Central memory CD4-positive, alpha-beta T cell (primary cell): ENCODE measurements at places on chromosomes 5 and 9.

DNA sequence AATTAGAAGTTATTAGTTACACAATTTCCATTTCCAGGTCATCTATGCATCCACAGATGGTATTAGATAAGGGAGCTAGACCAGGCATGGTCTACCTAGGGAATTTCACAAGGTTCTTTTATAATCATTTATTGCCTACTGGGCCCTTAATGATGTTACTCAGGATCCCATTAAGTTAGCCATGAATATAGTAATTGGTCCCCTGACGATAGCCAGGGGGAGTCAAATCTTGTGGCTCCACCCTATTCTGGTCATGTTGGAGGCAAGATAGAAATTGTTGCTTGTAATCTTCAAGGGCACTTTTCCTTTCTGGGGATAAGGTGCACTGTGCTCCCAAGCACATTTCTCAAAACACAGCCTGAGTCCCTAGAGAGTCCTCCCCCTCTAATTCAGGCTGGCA lies 14.1 kb upstream of the ELL2 start:
- DNase-seq = no peak

DNA sequence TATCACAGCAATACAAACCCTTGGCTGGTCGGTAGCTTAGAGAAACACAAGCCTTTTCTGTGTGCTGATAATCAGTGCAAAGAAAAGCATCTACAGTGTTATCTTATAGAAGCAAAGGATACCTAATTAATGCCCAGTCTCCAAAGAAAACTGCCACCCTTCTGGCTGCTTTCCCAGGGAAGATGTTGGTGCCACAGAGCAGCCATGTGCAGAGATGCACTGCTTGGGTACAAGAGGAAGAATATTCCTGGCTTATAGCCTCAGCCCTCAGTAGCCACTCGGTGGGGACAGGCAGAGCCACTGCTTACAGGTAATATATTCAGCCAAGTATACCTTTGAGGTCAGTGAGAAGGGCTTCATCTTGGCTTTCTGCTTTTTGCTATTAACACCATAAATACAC lies 185.3 kb downstream of the PCSK1 start:
- no peak for DNase-seq

DNA sequence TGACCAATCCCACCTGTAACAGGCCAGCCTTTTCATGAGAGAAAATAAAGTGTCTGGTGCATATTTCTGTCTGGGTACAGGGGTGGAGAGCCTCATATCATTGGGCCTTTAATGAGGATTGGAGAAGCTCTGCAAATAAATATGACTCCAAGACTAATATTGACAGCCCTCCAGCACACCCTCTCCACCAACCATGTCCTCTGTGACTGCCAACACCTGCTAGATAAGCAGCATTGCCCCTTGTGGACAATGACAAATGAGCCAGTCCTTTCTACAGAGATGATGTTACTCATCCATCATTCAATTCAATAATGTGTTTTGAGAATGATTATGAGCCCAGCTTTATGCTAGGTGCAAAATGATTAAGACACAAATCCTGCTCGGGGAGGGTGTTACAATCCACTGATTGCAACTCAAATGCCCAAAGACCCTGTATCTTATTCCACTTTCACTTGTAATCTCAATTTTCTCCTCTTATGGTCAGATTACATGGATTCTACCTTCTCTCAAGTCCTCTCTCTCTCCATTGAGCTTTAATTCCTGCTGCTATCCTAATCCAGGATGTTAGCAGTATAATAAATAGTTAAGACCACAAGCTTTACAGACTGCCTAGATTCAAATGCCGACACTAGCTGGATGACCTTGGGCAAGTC lies 2.1 kb upstream of the GFRA3 start:
- no peak for DNase-seq

DNA sequence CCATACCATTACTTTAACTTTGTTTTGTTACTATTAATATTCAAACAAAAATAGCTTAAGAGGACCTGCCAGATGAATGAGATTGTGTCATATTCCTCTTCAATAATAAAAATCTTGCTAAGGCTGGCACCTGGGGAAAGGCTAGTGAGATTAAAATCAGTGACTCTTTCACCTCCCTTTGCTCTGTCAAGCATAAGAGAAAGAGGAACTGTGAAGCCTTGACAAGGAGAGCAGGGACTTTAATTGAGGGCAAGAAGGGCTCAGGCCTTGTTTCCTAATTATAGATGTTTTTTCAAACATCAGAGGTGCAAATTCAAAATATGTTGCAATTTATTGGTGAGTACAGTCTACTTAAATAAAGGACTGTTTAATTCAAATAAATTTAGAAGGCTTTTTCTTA lies 91.7 kb downstream of the SPATA31D1 start:
- no peak for DNase-seq

GRCh38 chr9:130741831-130742449 lies 48.4 kb downstream of the EXOSC2 start:
- DNase-seq = no peak

GRCh38 chr9:87973730-87974292 lies 522 bp downstream of the CDK20 start:
- DNase-seq = no peak

GRCh38 chr9:111663301-111663823 lies 2.0 kb downstream of the GNG10 start:
- no peak for DNase-seq

GRCh38 chr5:147685993-147686392 lies 96.5 kb downstream of the JAKMIP2 start:
- DNase-seq = no peak

DNA sequence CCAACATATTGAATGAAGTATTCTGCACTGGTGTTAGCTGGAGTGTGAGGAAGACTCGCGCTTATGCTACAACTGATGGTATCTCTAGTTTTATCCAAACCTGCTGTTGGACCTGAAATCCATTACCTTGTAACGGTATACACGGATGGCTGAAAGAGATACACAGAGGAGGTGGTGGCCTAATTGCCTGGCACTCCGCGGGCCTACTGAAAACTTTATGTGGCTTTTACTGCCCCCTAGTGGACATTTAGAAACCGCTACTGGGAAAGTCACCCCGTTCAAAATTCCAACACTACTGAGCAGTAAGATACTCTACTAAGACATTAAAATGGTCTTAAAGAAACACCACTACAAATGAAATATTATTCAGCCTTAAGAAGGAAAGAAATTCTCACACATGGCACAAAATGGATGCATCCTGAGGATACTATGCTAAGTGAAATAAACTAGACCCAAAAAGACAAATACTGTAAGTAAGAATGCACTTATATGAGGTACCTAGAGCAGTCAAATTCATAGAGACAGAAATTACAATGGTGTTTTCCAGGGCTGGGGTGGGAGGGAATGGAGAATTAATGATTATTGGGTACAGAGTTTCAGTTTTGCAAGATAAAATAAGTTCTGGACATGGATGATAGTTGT lies 100.4 kb downstream of the TTLL11 start:
- peak; percentile 22 for DNase-seq

- no peak for DNase-seq
Measured at GRCh38 chr5:20113031-20113715, 125.2 kb upstream of the CDH18 start.

DNA sequence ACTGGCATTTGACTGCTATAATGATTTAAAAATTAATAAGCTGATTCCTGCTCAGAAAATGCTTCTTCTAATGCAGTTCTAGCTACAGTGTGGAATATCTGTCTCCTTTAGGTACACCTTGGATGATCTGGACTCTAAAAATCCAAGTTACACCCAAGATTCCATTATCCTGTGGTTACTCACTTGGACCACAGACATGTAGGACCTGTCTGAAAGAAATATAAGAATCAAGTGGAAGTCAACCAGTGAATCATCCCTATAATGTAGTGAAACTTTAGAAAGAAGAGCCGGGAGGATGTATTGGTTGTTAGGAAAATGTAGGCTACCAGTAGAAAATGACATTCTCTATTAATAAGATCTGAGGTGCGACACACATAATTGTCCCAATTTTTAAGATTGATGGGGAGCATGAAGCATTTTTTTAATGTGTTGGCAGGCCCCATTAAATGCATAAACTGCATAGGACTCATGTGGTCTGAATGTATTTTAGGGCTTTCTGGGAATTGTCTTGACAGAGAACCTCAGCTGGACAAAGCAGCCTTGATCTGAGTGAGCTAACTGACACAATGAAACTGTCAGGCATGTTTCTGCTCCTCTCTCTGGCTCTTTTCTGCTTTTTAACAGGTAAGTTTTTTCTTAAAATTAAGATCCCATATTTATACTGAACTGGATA lies at the start of gene SPINK6:
Gene SPINK6, plus strand, starts transcription at position 512 of the 673 bp plus-strand sequence. Its CDS starts 55 bp downstream, at position 567.
- DNase-seq = no peak

DNA sequence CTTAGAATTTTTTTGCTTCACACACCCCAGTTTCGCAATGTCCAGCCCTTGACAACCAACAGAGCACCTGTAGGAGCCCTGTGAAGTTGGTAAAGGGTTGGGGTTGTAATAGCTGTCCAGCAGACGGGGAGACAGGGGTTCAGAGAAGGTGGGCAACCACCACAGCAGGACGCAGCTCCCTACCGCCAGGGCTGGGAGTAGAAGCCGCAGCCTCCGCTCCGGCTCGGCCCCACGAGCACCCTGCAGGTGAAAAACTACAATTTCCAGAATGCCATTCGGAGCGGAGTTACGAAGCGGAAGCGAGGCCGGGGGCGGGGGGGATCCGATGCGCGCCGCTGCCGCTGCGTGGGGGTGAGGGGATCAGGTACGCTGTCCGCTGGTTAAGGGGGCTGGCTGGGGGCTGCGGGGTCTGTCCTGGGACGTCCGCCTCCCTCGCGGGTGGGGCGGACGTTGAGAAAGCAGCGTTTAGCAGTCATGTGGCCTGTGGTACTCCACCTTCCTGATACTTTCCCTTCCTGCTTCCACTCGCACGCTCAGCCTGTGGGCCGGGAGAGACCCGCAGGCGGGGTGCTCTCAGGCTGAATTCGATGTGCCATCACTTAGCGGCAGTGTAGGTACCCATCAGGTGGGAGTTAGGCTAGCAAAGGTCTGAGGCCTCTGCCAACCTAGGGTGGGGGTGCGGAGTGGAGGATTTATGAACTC lies at the start of gene TRMT10B:
Gene TRMT10B, plus strand, starts transcription at position 317 of the 702 bp plus-strand sequence. CDS start 8,127 bp downstream, outside the sequence.
- peak; percentile 62 for DNase-seq

- DNase-seq = no peak
Measured at GRCh38 chr9:69317081-69317480, 7.9 kb upstream of the ENTREP1 start.

GRCh38 chr5:97501286-97501964 lies 318.4 kb upstream of the RIOK2 start:
- no peak for DNase-seq

DNA sequence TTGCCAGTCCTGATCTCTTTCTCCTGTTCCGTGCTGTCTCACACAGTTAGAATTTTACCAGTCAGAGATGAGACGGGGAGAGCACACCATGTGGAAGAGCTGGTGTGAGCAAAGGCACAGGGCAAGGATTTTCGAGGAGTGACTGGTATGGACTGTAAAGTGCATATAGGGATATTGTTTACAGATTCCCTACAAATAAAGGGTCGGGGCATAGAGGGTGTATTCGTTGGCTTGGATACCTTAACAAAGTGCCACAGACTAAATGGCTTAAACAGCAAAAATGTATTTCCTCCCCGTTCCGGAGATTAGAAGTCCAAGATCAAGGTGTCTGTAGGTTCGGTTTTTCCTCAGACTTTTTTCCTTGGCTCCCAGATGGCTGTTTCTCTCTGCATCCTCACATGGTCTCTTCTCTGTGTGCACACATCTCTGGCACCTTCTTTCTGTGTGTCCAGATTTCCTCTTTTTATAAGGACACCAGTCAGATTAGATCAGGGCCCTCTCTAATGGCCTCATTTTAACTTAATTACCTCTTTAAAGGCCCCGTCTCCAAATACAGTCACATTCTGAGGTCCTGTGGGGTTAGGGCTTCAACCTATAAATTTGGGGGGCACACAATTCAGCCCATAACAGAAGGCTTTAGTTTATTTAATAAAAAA lies 23.4 kb downstream of the CYFIP2 start:
- DNase-seq = no peak

- no peak for DNase-seq
Measured at GRCh38 chr9:85079349-85079748, 409.8 kb downstream of the NTRK2 start.

- DNase-seq = no peak
Measured at GRCh38 chr5:149645725-149646124, 64.4 kb downstream of the ARHGEF37 start.

GRCh38 chr5:172713113-172713808 lies 57.7 kb downstream of the DUSP1 start:
- peak; percentile 58 for DNase-seq

- DNase-seq = no peak
Measured at GRCh38 chr5:3098821-3099220, 347.3 kb upstream of the IRX2 start.

DNA sequence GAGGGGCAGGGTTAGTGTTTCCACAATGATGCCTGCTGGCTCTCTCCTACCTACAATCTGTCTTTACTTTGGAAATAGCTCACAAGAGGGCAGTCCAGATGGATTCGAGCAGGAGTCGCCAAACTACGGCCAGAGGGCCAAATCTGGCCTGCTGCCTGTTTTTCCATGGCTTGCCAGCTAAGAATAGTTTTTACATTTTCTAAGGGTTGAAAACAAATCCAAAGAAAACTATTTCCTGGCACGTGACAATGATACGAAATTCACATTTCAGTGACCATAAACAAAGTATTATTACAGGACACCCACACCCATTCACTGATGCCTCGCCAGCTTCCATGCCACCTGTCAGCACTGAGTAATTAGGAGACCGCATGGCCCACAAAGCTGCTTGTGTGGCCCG lies 162.9 kb upstream of the WWC1 start:
- DNase-seq = no peak

- DNase-seq = no peak
Measured at GRCh38 chr5:155106221-155106620, 92.7 kb downstream of the KIF4B start.

DNA sequence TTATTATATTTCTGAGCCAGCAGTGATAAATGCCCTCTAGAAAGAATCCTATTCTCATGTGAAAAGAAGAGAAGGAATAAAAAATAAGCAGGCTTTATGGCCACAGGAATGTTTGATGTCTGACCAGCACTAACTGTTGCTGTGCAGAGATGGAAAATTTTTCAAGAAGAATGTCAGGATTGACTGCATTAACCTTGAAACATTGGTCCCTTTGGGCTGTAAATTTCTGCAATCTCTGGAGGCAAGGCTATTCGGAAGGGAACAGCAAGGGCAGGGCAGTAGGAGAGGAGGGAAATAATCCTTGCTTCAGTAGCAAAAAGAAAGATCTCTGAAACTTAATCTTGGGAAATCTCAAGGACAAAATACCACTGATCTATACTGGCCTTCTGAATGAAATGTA lies 415.2 kb downstream of the DNAH5 start:
- DNase-seq = no peak

DNA sequence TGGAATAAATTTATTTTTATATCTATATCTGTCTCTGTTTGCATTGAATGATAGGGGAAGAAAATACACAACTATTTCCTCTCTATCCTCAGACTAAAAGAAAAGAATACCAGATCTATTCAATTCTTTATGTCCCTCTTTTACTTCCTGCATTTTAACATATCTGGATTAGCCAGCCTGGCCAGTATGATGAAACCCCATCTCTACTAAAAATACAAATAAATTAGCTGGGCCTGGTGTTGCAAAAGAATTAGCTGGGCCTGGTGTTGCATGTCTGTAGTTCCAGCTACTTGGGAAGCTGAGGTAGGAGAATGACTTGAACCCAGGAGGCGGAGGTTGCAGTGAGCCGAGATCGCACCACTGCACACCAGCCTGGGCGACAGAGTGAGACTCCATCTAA lies 182.0 kb downstream of the LURAP1L start:
- DNase-seq = no peak

GRCh38 chr5:159497221-159497620 lies 166.9 kb upstream of the IL12B start:
- no peak for DNase-seq
